ENCODE measurements at places on chromosomes 2 and 18.

DNA sequence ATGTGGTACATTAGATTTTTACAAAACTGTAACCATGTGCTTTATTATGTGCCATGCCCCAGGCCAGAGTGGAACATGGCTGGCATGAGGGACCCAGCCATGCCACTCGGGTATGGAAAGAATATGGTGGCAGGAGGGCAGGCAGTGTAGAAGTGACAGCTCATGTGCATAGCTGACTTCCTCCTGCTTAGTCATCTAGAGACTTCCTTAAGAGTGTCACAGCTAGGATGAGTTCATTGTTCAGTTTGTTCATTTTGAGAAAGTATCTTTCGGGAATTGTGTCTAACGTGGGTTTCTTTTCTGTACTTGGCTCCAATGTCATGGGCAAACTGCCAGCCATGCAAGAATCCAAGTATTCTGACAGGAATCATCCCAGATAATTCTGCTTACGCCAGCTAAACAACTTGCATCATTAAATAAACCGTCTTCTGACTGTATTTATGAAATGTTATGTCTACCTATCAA, 94.3 kb upstream of the ITGB6 start:
- DNase-seq = no peak

- no peak for DNase-seq
Observed at GRCh38 chr2:57490741-57491140, 555.9 kb upstream of the VRK2 start.

DNA sequence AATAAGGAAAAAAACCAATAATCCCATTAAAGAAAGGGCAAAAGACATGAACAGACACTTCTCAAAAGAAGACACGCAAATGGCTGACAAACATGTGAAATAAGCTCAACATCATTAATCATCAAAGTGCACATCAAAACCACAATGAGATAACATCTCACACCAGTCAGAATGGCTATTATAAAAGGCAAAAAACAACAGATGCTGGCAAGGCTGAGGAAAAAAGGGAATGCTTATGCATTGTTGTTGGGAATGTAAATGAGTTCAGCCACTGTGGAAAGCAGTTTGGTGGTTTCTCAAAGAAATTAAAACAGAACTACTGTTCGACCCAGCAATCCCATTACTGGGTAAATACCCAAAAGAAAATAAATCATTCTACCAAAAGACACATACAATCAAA, 285.6 kb downstream of the NR4A2 start:
- DNase-seq = no peak

DNA sequence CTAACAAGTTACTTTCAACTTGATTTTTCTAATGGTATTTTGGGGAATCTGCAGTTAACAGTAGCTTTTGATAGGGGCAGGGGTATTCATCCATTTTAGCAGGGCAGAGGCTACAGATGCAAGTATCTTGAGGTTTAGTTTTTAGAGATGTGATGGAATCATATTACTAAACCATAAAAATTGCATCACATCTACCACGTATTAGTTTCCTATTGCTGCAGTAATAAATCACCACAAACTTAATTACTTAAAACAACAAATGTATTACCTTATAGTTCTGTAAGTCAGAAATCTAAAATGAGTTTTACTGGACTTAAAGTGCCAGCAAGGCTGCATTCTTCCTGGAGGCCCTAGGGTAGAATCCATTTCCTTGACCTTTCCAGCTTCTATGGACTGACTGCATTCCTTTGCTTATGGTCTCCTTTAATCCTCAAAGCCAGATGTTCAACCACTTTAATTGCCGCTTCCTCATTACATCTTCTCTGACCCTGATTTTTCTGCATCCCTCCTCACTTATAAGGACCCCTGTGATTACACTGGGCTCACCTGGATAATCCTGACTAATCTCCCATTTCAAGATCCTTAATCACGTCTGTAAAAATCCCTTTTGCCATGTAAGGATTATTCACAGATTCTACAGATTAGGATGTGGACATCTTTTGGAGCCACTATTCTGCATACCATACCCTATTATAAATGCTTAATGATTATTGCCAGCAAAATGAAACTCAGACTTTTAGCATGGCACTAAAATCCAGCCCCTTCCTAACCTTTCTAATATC, 21.9 kb upstream of the EXOC6B start:
- no peak for DNase-seq

DNA sequence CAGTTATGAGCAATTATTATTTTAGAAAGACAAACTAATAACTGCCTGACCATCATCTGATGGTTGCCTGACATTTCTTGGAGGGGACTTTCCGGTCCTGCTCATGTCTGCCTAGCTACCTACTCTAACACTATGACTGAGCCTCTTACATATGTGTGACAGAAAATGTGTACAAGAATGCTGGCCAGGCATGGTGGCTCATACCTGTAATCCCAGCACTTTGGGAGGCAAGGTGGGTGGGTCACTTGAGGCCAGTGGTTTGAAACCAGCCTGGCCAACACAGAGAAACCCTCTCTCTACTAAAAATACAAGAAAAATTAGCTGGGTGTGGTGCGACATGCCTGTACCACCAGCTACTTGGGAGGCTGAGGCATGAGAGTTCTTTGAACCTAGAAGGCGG, 666.3 kb downstream of the KCNJ3 start:
- no peak for DNase-seq

- peak; percentile 37 for DNase-seq
Observed at GRCh38 chr18:25365242-25365641, 13.3 kb upstream of the ZNF521 start.

- no peak for DNase-seq
Observed at GRCh38 chr2:221494556-221494955, 77.5 kb downstream of the EPHA4 start.

GRCh38 chr2:131104487-131105155, 515 bp upstream of the PLEKHB2 start:
- DNase-seq = no peak

GRCh38 chr2:74618410-74619083, 29.6 kb downstream of the M1AP start:
- no peak for DNase-seq

- DNase-seq = no peak
Observed at GRCh38 chr2:237514474-237515130, 27.6 kb downstream of the MLPH start.

- no peak for DNase-seq
Observed at GRCh38 chr2:142893241-142893640, 15.8 kb downstream of the KYNU start.
